ENCODE measurements at places on chromosomes 4 and X.

GRCh38 chrX:106955004-106955772 lies 35.0 kb downstream of the CLDN2 start:
- DNase-seq: no peak

DNA sequence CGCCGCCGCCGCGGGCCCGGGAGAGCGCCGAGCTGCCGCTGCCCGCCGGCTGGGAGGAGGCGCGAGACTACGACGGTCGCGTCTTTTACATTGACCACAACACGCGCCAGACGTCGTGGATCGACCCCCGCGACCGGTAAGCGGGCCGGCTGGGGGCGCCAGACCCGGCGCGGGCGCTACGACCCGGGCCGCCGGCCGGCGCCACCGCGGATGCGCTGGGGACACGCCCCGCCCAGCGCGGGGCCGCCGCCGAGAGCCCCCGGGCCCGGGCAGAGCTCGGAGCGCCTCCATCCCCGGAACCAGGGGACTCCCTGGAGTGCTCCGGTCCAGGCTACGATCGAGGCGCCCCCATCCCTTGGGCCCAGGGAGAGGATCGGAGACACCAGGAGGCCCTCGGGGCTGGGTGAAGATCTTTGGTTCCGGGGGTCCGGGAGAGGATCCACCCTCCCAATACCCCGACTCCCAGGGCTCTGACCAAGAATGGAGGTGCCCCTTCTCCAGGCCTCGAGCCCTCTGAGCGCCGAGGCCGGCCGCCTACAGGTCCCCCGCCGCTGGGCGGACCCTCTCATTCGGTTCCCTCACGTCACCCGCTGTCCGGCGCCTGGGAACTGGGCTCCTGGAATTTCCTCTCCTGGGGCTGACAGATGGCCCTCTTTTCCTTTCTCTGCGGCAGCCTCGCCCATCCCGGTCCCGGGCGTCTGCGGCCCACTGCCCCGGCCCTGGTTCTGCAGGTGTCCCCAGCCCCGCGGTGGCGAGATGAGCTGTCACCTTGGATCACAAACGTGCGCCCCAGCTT lies 48.8 kb downstream of the CLDN34 start:
- no peak for DNase-seq

DNA sequence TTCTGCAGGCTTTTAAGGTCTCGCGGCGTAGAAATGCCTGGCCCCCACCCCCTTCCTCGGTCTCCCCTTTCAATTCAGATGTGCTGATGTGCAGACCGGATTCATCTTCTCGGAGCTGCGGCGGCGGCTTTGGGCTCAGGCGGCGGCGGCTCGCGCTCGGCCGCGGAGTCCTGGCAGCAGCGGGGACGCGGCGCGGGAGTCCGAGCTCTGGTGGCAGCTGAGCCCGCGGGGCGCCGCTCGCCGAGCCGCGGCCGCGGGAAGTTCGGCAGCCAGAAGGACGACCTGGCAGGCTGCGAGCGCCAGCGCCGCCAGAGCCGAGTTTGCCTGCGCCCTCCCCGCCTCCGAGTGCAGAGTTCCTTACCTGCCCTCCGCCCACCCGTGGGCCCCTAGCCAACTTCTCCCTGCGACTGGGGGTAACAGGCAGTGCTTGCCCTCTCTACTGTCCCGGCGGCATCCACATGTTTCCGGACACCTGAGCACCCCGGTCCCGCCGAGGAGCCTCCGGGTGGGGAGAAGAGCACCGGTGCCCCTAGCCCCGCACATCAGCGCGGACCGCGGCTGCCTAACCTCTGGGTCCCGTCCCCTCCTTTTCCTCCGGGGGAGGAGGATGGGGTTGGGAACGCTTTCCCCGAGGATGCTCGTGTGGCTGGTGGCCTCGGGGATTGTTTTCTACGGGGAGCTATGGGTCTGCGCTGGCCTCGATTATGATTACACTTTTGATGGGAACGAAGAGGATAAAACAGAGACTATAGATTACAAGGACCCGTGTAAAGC lies 448 bp downstream of the TLL1 start:
- DNase-seq: no peak

- DNase-seq: no peak
These were observed 21.9 kb upstream of the LINC00632 start for GRCh38 chrX:140687706-140688105.

GRCh38 chrX:40105835-40106675 lies 8.3 kb upstream of the BCOR start:
- DNase-seq: peak; percentile 51

DNA sequence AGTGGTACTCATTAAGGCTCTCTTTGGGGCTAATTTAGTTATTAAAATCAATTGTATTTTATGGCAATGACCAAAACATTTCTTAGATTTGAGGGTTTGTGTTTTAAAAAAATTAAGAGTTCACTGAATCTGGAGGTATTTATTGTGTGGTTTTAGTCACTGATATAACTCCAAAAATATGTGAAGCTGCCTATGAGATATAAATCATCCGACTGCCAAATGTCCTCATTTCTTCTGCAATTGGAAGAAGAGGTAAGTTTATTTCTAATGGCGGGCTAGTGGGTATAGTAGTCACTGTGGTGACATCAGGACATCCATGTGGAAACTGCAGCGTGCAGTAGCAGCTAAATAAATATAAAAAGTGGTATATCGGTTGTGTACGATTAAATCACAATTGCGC lies 205.5 kb downstream of the MID1 start:
- DNase-seq: no peak

- DNase-seq: no peak
These were observed 562.5 kb downstream of the CCSER1 start for GRCh38 chr4:90689739-90690138.

Measured in tibial nerve (tissue), 4 donors.